ENCODE measurements at places on chromosomes 5 and 9. TPM values are rescaled to one million over a fixed set of nuclear protein-coding genes. Genes with fewer than 3 reads are reported as not detected.

ARL14EPL gene
- total RNA-seq: not detected

GRPEL2 gene
- 11.9 TPM for total RNA-seq

DHFR gene
- 8.2 TPM for total RNA-seq

PCDHGA6 gene
- total RNA-seq: 13.6 TPM

ALAD gene
- total RNA-seq: 22.7 TPM

PAEP gene
- total RNA-seq: not detected

DYNC2I2 gene
- total RNA-seq: 33.0 TPM

DAB2 gene
- total RNA-seq: 74.1 TPM

SPATA6L gene
- total RNA-seq: 2.0 TPM

TRIP13 gene
- total RNA-seq: 0.83 TPM

ST8SIA4 gene
- 2.0 TPM for total RNA-seq

FAM221B gene
- total RNA-seq: not detected

ORM2 gene
- total RNA-seq: not detected

FAXDC2 gene
- 96.1 TPM for total RNA-seq

TCF7 gene
- total RNA-seq: 0.68 TPM

PBX3 gene
- total RNA-seq: 159 TPM

PDZD2 gene
- total RNA-seq: 11.4 TPM

GADD45G gene
- total RNA-seq: 15.0 TPM

OR2K2 gene
- not detected for total RNA-seq

CDKN2A gene
- total RNA-seq: 4.2 TPM

- DNase-seq: no peak
These were observed 55.4 kb downstream of the ADGRV1 start for GRCh38 chr5:90613918-90614504.

DNA sequence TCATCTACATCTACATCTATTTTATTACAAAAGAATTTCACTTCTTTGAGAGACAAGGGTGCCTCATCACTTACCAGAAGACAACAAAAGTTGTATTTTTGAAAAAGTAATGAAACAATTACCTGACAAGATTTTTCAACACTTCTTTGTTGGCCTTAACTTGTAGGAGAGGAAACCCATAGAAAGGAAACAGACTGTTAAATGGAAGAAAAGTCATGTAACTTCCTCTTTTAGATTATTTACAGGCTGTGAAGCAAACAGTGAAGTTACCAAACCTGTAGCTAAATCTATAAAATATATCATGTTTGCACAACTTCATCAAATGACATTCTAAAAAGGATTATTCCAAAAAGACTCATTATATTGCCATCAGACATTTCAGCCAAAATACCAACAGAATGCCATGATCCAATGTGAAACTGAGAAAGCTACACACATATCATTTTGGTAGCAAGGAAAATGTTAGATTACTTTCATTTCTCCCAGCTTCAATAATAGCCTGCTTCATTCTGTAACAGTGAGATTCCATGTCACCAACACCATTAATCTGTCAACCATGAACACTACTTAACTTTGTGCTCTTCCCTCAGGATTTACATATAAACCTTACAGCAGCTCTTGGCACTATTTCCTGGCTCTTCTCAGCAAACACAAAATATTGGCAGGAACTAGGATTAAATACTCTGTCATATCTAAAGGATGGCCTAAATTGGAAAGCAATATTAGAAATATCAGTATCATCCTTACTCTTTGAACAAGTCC is 122.5 kb downstream of the MCTP1 start:
- DNase-seq: no peak

GRCh38 chr5:139797856-139798510 is 2.4 kb downstream of the PSD2 start:
- no peak for DNase-seq

DNA sequence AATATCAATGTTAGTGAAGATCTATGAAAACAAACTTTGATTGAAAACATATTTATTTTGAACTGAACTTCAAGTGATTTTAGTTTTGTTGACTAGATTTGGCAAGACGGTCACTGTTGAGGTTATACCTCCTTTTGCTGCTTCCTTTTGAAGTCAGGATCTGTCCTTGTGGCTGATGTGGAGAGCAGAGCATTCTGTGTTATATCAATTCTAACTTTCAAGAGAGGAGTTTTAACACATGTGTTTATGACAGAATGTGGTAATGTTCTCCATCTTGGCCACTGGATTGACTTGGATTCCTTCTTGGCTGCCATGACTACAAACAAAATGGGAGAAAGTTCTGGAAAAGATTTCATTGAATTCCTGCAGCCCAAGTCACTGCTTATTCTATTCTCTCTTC is 104.0 kb upstream of the ACTBL2 start:
- no peak for DNase-seq

- DNase-seq: no peak
These were observed 107.0 kb upstream of the CLINT1 start for GRCh38 chr5:157965989-157966388.

DNA sequence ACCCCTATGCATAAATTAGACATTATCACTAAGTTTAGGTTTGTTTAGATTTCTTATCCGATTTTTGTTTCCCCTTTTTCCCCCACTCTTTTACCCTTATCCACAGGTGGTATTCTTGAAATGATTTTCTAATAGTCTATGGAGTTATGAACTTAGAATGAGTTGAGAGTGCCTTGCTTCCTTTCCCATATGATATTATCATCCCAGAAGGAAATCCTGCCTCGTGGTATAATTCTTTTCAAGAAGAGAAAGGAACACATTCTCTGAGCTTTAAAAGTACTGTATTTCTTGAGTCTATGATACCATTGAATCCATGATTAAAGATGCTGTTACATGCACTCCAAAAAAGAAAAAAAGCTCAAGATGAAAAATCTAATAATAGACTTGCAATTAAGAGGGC is 76.9 kb upstream of the ADAMTSL1 start:
- no peak for DNase-seq

DNA sequence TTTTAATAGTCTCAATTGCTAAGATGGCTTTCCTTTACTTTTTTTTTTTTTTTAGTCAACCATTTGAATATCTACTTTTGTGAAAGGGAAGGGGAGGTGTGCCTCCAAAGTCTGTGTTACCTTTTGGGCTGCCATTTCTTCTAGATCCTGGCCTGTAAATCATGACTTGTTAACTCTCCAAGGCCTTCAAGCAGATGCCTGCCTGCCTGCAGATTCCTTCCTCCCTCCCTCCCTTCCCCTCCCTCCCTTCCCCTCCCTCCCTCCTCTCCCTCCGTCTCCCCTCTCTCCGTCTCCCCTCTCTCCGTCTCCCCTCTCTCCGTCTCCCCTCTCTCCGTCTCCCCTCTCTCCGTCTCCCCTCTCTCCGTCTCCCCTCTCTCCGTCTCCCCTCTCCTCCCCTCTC is 73.1 kb downstream of the COMMD10 start:
- no peak for DNase-seq

DNA sequence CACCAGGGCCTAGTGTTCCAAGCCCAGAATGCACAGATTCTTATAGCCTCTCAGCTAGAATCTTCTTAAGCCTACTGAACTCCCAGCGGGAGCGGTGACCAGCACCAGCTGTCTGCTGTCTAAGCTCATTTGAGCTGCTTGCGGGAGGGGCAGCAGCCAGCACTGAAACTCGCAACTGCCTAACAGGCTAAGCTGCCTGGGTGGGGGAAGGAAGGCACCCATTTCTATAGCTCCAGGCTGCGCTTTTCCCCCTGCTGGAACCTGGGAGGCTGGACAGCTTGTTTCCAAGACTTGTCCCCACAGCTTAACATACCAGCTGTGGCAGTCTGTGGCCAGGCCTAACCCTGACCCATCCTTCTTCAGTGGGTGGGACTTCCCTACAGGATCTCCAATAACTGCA is 512.9 kb downstream of the EFNA5 start:
- no peak for DNase-seq

- DNase-seq: peak; percentile 85
These were observed 743 bp downstream of the NR3C1 start for GRCh38 chr5:143402553-143403333.

- DNase-seq: peak; percentile 64
These were observed 9.3 kb downstream of the NINJ1 start for GRCh38 chr9:93124793-93125192.

GRCh38 chr5:116652196-116652729 is 77.6 kb upstream of the SEMA6A start:
- peak; percentile 72 for DNase-seq

GRCh38 chr5:12691330-12691729 is 787.1 kb upstream of the CTNND2 start:
- no peak for DNase-seq

DNA sequence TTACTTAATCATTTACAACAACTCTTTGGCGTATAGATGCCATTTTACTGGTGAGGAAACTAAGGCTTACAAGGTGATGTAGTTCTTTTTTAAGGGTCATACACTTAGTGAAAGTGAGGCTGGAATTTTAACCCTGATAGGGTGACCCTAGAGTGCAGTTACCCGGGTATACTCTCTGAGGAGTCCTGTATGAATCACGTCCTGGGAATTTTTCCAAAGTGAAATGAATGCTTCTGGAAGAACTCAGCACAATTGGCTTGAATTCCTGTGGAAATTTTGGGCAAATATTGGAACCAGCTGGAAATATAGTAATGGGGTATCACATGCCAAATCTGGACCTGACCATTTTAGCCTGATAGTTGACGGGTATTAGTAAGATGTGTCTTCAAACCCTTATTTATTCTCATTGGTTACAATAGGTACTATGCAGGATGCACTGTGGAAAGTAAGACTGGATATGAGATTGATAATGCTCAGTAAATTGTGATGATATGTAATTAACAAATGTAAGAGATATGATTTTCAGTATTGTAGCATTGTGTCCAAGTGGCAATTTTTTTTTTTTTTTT is 14.8 kb downstream of the SUB1 start:
- no peak for DNase-seq

DNA sequence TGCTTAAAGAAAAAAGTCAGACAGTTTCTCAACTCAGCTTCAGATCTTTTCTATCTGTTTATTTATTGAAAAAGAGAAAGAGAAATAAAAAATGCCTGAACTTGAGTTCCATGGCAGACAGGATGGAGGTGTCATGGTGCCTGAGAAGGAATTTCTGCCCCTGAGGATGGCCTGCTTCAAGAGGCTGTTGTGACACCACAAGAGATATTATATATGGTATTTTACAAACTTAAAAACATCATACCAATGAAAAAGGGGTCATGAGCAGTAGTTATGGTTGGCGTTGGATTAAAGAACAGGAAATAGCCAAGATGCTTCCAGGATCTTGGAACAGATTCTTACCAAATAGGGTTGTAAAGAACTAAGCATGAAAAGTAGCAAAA is 344.6 kb downstream of the GLIS3 start:
- DNase-seq: no peak

DNA sequence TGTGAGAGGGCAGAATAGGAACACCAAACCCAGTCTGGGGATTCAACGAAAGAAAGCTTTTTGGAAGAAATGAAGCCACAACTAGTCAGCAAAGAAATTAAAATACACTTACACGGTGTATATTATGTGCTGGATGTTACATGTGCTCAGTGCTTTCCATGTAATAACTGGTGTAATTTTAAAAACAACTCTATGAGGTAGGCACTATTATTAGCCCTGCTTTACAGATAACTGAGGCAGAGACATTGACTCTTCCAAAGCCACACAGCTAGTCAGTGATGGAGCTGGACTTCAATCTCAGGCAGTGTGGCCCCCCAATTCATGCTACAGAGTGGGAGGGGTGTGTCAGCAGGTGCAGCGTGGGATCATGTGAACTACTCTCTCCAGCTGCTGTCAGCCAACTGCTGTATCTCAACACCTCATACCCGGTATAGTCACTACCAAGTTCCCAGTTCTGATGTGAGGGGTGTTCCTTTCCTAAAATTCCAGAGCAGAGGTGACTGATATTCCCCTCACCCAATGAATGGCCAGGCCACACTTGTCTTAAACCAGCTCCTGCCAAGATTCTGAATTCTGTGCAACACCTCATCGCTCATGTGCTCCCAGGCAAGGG is 33.8 kb upstream of the TJP2 start:
- DNase-seq: no peak

DNA sequence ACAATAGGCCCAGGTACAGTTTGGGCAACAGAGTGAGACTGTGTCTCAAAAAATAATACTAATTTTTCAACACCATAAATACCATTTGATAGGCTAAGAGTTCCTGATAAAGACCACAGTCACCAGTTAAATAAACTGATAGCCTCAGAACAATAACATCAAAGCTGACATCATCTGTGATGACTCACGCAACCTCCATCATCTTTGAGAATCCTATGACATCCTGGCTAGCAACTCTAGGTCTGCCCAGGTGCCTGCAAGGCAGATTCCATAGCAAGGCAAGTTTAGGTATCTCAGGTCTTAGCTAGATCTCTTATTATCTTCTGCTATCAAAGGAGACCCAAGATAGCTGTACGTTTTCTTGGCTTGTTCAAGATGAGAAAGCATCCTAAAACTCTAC is 30.5 kb upstream of the UBAP2 start:
- no peak for DNase-seq

DNA sequence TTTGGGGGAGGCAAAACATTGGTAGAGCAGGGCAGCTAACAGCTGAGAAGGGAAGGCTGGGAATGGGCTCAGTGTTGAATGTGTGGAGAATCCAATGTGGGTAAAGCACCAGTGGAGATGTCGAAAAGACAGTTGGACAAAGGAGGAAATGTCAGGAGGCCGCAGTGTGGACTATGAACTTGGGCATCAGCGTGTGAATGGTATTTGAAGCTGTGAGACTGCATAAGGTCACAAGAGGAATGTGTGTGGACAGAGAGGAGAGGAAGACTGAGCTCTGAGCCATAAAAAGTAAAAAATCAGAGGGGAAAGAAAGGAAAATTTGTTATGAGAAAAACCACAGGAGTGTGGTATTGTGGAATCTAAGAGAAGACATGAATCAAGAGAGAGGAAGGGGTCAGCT is 99.4 kb upstream of the ADAMTS16 start:
- DNase-seq: no peak

DNA sequence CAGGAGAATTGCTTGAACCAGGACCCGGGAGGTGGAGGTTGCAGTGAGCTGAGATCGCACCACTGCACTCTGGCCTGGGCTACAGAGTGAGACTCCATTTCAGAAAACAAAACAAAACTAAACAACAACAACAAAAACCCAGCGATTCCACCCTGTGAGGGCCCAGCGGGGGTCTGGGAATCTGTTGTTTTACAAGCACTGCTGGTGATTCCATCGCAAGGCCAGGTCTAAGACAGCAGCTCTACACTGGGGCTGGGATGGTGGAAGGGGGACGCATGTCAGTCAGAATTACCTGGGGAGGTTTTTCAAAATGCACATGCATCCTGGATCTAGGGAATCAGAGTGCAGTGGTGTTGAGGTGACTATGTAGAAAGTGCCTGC is 90.9 kb downstream of the ANKRD55 start:
- DNase-seq: no peak

- DNase-seq: peak; percentile 60
These were observed 67.2 kb upstream of the ANGPTL2 start for GRCh38 chr9:127189628-127190027.

GRCh38 chr9:123063177-123063598 is 29.7 kb downstream of the GPR21 start:
- no peak for DNase-seq

GRCh38 chr5:131375351-131375750 is 111.5 kb downstream of the CDC42SE2 start:
- no peak for DNase-seq

GRCh38 chr9:4666042-4666699 is at the start of gene SPATA6L:
TSS of gene SPATA6L (minus strand) at chr9:4666480. CDS start at chr9:4666250, 230 bp downstream.
- DNase-seq: peak; percentile 88

- DNase-seq: no peak
These were observed 555.5 kb downstream of the CDH9 start for GRCh38 chr5:26482810-26483375.

GRCh38 chr9:75683591-75683990 is 206.9 kb upstream of the PCSK5 start:
- DNase-seq: no peak

GRCh38 chr5:115772731-115773475 is 43.6 kb downstream of the CDO1 start:
- no peak for DNase-seq
